ENCODE measurements at places on chromosomes 1 and 21.

GRCh38 chr1:1115136-1115785 is 628 bp downstream of the C1orf159 start:
- DNase-seq, result no peak

- no peak for DNase-seq
Observed at GRCh38 chr1:201274616-201275252, 8.6 kb upstream of the PKP1 start.

GRCh38 chr1:220595179-220595578 is 67.2 kb downstream of the MARK1 start:
- DNase-seq, result no peak

- peak; percentile 78 for DNase-seq
Observed at GRCh38 chr1:151340870-151341754, 5.9 kb downstream of the RFX5 start.

- DNase-seq, result peak; percentile 78
Observed at GRCh38 chr1:9792156-9793042, 31.4 kb downstream of the CLSTN1 start.

DNA sequence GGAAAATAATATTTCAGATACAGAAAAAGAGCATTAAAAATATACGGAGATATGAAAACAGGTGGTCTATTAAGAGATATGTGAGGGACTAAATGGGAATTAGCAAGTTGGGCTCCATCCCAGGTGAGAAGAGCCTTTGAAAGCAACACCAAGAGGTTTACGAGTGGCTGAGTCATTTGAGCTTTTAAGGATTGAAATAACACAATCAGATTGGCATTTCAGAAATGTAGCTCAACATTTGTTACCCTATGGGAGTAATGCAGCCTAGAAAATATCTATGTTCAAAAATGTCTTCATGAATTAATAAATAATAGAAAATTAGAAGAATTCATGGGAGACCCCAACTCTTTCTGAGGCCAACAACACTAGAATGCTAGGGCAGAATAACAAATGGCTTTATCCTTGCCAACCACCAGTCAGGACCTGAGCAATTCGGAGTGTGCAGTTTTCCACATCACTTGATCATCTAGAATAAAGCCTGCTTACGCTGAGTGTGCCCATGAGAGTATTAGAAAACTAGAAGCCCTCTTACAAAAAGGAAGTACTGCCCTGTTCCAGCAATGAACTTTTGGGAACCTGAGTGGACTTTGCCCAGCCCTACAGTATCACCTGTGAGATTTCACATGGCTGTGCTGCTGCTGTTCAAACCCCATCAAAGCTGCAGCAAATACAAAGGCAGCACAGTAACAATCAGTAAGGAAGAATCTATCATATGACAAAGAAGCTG is 538.0 kb upstream of the CAMK1G start:
- DNase-seq, result peak; percentile 51

- no peak for DNase-seq
Observed at GRCh38 chr1:175419684-175420517, 227.3 kb upstream of the KIAA0040 start.

DNA sequence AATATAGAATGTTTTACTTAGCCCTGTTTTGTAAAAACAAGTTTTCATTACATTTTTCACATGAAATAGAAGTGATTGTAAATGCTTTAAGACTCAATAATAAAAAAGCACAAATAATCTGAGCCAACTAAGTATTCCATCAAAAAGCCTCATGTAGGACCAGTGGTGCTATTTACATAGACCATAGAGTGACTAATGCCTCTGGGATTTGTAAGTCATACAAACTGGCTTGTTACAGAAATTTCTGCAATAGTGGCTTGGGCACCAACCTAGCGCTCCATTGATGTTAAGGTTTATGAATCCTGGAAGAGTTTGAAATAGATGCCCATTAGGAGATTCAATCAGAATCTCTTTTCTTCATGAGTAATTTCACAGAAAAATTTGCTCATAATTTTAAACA is 31.9 kb downstream of the ZMYM1 start:
- DNase-seq, result no peak

DNA sequence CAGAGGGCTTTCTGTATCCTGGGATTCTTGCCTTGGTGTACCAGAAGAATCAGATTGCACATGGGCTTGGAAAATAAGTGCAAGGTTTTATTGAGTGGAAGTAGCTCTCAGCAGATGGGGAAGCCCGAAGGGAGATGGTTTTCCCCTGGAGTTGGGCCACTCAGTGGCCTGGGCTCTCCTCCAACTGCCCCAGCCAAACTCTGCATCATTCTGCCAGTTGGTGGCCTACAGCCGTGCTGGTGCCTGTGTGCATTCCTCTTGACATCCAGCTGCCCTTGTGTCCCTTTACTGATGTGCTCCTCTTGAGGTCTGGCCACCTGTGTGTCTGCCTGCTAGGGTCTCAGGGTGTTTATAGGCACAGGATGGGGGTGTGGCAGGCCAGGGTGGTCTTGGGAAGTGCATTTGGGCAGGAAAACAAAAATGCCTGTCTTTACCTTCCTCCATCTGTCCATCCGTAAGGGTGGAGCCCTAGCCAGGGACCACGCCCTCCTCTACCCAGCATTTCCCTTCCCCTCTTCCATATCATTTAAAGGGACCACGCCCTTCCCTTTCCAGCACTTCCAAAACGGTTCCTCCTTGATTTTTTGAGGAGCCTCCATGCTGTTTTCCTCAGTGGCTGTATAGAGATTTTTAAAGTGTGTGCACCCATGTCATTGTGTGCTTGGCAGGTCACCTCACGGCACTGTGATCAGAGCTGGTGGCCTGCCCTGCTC is 18.9 kb downstream of the SNAP47 start:
- DNase-seq, result no peak

DNA sequence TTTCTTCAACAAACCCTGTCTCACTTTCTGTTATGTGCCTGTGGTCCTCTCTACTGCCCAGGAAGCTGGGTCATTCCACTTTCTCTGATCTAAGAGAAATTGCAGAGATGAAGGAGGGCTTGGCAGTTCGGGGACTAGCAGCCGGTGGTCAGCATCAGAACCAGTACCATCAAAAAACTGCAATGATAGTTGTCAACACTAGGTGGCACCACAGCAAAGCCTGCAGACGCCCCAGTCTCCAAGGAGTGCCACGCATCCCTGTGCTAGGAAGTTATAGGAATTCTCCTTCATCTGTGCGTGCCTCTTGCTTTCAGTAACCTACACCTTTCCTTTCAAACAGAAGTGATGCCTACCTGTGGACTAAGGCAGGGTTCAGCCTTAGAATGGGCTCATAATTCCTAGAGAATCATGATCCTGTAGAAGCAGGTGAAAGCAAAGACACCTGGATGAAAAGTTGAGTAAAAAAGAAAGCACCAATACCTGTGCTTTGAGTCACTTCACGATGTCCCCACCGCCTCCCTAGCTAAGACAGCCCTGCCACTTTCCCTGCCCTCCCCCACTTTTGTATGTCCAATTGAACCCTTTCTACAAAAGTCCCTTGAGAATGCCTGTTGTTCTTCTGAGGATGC is 129.2 kb downstream of the ADAMTS1 start:
- peak; percentile 15 for DNase-seq

Measured in NCI-H2029 treated with DMSO at 0.1 percent for 48 hours (cell line).